ENCODE measurements at places on chromosomes 1 and 21. TPM values are rescaled to one million over a fixed set of nuclear protein-coding genes. Genes with fewer than 3 reads are reported as not detected.

Gene RGS7
- 22.2 TPM for polyA plus RNA-seq

Gene BRINP3
- 3.7 TPM for polyA plus RNA-seq

Gene SOAT1
- polyA plus RNA-seq, result 5.7 TPM

Gene HSPB7
- polyA plus RNA-seq, result not detected

Gene SLC2A1
- 39.4 TPM for polyA plus RNA-seq

Gene FMO5
- polyA plus RNA-seq, result not detected

Gene LRRC71
- not detected for polyA plus RNA-seq

Gene DMRTA2
- polyA plus RNA-seq, result 0.22 TPM

Gene ATP6V0B
- polyA plus RNA-seq, result 580 TPM

Gene SPATA1
- 0.17 TPM for polyA plus RNA-seq

Gene S100A12
- not detected for polyA plus RNA-seq

Gene KCNJ15
- not detected for polyA plus RNA-seq

Gene DNALI1
- polyA plus RNA-seq, result 33.5 TPM

Gene SLC22A15
- polyA plus RNA-seq, result 1.7 TPM

Gene NAV1
- polyA plus RNA-seq, result 33.2 TPM

Gene GPR161
- polyA plus RNA-seq, result 45.5 TPM

Gene KCNT2
- polyA plus RNA-seq, result 19.5 TPM

Gene LENEP
- 3.9 TPM for polyA plus RNA-seq

Gene SPRR4
- not detected for polyA plus RNA-seq

Gene SMCP
- not detected for polyA plus RNA-seq

Gene PLEKHA6
- polyA plus RNA-seq, result 25.5 TPM

Gene OR2W3
- not detected for polyA plus RNA-seq

Gene FAM72A
- 2.2 TPM for polyA plus RNA-seq

Gene TFB2M
- 19.2 TPM for polyA plus RNA-seq

Gene HSD3B2
- polyA plus RNA-seq, result not detected
